Psoas muscle (tissue), 8 donors: ENCODE measurements at places on chromosomes 4 and X.
A peak's percentile ranks its signal among the peaks of the same experiment; 100 is the strongest.

DNA sequence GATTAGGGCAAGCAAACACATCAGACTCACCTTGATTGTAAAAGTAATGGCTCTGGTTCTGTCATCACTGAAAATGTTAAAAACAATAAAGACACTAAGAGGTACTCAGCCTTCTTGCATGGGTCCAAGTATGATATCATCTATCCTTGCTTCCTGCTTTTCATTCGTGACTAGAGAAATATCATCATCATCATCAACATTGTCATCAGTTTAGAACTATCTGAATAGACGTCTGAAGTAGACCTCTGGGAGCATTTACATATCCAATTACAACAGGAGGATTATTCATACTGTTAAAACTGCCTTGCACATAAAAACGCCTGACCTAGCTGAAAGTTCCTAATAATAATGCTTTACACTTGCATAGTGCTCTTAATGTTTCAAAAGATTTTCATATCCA is 9.8 kb upstream of the FRAS1 start:
- no peak for DNase-seq

GRCh38 chr4:184012937-184013336 is 107.8 kb downstream of the STOX2 start:
- no peak for DNase-seq

DNA sequence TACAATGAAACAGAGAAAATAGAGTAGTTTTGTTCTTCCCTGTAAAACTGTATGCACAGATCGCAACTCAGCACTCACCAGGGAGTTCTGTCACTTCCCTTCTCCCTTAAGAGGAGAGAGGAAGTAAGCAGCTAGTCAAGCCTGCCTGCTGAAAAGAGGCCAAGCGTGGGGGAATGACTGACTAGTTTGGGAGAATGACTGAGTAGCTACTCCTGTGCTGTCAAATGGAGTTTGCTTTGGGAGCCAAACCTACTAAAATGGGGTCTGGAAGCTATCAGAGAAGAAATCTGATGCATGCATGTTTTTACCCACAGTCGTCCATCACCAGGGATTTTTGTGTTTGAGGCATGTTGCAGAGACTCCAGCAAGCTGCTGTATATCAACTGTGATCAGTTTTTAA is 54.6 kb upstream of the LHFPL1 start:
- peak; percentile 17 for DNase-seq

DNA sequence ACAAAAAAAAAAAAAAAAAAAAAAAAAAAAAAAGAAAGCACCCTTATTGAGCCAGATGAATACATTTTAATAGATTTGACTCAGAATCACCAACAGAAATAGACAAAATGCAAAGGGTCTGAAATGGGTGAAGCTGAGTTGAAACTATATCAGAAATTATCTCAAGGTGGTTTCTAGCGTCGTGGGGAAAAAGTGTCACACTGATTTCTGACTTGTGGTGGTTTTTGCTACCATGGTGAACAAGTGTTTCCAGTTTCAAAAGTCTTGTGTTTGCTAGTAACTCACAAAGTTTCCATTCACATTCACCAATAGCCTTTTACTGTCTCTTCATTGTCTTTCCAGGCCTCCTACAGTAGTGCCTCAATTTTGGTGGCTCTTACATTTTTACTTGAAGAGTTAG is 135.5 kb downstream of the ARHGAP24 start:
- DNase-seq = no peak
